ENCODE measurements at places on chromosomes 12 and 14.

DNA sequence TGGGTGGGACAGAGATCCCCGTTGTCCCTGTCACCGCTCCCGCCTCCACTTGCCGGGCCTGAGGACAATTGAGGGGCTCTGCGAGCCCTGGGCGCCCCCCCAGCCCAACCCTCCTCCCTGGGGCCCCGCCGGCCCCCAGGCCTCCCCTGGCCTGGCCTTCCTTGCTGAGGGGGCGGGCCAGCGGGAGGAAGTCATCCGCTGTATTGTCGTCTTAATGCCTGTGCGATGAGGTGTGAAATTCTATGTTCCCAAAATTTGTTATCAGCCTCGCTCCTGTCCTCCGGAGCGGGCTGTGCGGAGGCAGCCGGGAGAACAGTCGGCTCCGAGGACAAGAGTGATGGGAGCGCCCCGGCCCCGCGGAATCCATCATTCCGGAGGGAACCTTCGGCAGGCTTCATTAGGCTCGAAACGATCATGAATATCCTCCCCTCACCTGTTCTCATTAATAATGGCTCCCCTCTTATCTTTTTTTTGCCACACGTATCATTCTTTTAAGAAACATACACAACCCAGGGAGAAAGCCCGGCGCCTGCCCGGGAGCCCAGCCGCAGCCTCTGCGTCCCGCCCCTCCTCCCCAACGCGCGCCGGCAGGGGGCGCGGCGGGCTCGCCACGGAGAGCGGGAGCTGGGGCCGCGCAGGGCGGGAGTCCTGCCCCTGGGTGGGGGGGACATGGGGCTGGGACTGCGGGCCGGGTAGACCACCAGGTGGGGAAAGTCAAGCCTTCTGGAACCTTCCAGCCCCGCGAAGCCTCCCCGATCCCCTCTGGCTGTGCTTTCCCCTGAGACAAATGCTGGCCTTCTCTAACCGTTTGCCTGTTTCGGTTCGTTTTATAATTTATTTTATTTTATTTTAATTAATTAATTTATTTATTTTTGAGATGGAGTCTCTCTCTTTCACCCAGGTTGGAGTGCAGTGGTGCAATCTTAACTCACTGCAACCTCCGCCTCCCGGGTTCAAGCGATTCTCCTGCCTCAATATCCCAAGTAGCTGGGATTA lies 17.1 kb upstream of the DLK1 start:
- DNase-seq, result no peak

- DNase-seq, result no peak
These were observed 121.6 kb downstream of the VEZT start for GRCh38 chr12:95339086-95339788.

DNA sequence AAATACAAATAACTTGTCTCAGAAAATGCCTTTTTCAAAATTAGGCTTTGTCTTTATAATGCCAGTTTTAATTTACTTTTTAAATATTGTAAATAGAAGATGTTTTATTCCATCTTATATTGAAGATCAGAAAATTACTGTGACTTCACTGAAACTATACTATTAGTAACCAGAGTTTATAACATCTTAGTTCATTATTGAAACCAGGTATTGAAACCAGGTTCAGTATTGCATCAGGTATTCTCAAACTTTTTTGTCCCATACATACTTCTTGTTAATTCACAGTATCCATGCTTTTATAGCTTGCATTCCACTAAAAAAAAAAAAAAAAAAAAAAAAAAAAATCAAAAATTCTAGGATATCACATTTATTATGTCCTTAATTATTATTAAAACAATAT lies 227.5 kb downstream of the GXYLT1 start:
- DNase-seq, result no peak

DNA sequence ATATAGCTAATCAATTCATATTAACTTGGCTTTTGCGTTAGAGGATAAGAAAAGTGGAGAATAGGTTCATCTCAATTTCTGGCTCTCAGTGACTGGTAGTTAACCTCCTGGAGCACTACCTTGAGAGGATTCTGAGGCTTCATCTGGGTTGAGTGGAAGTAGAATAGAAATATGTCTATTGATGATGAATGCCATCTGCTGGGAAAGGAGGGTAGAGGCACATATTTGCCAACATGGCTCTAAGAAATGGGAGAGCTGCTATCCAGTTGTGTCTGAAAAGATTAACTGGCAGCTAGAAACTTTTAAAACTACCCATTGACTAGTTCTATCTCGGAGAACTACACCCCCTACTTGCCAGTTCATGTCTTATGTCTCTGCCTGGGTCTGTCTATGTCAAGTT lies 530.1 kb downstream of the NRXN3 start:
- DNase-seq, result no peak

- no peak for DNase-seq
These were observed 346.8 kb downstream of the ATP23 start for GRCh38 chr12:58288190-58288589.

GRCh38 chr12:20917269-20917668 lies 106.8 kb downstream of the SLCO1B3 start:
- DNase-seq, result no peak

DNA sequence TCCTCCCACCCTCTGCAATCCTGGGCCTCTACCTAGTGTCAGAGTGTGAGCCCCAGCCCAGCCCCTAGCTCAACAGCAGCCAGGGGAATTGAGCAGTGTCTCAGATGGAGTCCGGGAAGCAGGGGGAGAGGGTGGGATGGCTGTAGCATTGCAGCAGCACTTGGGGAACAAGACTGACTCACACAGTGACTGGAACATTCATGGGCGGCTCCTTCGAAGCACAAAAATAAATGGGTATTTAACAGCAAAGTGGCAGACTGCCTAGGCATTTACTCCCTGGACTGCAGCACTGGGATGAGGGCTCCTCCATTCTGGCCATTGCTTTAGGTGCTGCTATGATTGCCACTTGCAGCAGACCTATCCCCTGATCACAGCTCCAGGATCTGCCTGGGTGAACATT lies 46.0 kb upstream of the STK38L start:
- DNase-seq, result no peak

- no peak for DNase-seq
These were observed 241.9 kb downstream of the PPFIA2 start for GRCh38 chr12:81517296-81517695.

DNA sequence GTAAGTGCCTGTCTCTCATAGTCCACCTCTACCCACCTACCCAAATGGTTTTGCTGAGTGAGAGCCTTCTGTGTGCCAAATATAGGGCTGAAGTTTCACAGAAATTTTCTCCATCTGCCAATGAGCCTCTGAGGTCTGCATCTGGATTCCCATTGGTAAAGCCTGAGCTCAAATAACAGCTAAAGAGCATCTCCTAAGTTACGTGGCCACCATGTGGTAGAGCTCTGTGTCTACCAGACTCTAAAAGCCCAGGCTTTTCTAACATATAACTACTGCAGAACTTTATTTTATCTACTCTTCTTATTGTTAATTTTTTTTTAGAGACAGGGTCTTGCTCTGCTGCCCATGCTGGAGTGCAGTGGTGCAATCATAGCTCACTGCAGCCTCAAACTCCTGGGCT lies 16.0 kb downstream of the AMDHD1 start:
- DNase-seq, result no peak

Data from activated naive CD8-positive, alpha-beta T cell treated with anti-CD3 and anti-CD28 coated beads, Interleukin-2, amount 50 U/mL, for 24 hours (primary cell).